ENCODE measurements at places on chromosomes 5 and 9.

GRCh38 chr5:150153957-150154617, 1.6 kb downstream of the PDGFRB start:
- DNase-seq: no peak

GRCh38 chr5:147140558-147140957, 94.3 kb upstream of the STK32A start:
- no peak for DNase-seq

- no peak for DNase-seq
These were observed 511.0 kb upstream of the TLE4 start for GRCh38 chr9:79060766-79061165.

GRCh38 chr9:130201399-130201873, 29.2 kb downstream of the NCS1 start:
- no peak for DNase-seq

DNA sequence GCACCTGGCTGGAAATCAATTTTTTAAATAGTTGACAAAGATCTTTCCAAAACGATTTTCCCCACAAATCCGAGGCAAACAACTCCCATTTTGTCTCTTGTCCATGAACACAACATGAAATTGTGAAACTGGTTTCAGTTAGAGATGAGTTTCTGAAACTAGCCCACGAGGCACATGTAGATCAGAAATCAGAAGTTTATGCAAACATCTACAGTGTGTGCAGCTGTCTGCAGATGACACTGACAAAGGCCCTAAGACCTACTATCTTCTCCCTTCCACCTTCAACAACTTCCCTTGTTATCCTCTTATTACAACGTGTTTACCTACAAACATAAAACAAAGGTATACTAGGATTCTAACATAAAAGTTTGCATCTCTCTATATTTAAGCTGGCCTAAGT, 183.3 kb downstream of the DIRAS2 start:
- no peak for DNase-seq

DNA sequence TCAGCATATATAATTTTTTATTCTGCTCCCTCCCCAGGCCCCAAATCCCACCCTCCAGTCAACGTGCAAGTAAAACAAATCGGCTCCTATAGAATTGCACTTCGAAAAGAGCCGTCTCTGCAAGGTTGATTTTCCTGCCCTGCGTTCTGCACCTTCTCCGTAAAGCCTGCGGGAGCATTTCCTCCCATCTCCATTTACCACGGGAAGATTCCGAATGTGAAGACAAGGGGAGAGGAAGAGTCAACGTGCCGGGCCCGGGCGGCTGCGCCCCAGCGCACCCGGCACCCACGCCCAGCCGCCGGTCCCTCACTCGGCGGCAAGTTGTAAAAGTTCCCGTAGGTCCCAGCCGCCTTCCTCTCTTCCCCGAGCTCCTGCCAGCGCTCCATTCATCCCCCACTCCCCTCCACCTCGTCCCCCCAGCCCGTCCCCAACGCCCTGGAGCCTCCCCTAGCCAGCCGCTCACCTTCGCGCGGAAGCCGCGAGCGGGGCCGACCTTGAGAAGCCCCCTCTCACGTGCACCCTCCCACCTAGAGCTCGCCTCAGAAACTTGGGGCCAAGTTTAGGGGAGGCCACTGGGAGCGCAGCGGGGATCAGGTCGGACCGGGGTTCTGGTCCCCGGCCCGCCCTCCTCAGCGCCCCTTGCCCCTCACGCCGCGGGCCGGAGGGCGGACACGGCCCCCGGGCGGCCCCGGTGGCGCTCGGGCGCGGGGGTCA, 431 bp downstream of the BNC2 start:
- no peak for DNase-seq

- DNase-seq: no peak
These were observed 95.0 kb downstream of the ANKH start for GRCh38 chr5:14776602-14777001.
